ENCODE measurements at places on chromosomes 7 and 10.

DNA sequence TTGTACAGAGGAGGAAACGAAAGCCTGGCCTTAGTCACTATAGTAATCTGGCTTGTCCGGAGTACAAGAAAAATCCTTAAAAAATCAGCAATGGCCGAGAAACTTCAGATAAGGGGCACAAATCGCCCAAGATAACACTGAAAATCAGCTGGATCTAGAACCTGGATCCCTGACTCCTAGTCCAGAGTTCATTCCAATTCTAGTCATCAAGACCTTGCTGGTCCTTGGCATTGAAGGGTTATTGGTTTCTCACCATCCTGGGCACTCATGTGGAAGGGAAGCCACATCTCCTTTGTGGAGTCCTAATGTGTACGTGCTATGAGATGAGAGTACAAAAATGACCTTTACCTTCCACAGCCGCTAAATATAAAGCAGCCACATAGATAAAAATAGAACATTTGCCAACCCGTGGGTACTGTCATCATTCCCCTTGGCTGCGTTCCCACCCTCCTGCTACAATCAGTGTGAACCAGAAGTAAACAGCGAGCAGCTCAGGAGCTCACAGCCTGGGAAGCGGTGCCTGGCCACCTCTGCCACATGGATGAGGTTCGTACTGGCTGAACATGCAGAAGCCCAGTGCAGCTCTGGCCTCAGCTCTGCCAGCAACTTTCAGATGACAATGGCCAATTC is 116.0 kb upstream of the PDLIM1 start:
- no peak for DNase-seq

GRCh38 chr10:97708976-97709946 is 4.3 kb upstream of the MARVELD1 start:
- peak; percentile 19 for DNase-seq

- no peak for DNase-seq
These were observed 139.5 kb downstream of the SDK1 start for GRCh38 chr7:3440509-3440908.

GRCh38 chr10:81108516-81109199 is 571.0 kb downstream of the SH2D4B start:
- no peak for DNase-seq

GRCh38 chr10:127986531-127987466 is 79.9 kb downstream of the PTPRE start:
- DNase-seq: no peak

DNA sequence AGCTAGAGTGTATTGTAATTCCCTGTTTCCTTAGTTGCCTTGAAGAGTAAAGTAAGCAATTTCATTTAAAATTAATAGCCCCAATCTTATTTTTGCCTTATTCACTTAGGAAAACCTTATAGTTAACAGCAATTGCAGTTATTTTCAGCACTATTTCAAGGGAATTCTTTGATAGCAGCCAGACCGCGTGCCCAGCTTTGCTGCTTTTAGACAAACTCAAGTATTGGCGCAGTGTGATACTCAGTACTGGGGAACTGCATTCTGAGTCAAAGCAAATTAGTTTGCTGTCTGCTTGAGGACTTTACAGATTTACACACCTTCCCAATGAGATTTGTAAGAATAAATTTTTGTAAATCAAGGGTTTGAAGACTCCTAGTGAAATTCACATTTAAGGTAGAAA is 21.2 kb downstream of the PRKG1 start:
- DNase-seq: no peak

DNA sequence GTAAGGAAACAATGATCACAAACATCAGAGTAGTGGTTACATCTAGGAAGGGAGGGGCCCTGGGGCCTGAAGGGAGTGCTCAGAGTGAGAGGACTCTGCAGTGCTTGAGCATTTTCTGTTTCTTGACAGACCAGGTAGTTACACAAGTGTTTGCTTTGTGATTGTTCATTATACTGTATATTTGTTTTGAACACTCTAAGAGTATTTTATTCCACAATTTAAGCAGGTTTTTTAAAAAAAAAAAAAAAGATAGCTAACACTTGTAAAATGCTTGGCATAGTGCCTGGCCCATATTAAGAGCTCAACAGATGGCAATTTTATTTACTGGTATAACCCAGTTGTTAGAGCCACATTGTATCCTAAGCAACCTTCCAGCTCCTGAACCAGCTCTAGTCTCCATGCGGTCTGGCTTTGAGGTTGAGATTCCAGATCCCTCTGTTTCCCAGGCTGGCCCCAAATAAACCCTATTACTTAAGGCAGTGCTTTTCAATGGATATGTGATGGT is 20.1 kb upstream of the ATXN7L1 start:
- peak; percentile 7 for DNase-seq

DNA sequence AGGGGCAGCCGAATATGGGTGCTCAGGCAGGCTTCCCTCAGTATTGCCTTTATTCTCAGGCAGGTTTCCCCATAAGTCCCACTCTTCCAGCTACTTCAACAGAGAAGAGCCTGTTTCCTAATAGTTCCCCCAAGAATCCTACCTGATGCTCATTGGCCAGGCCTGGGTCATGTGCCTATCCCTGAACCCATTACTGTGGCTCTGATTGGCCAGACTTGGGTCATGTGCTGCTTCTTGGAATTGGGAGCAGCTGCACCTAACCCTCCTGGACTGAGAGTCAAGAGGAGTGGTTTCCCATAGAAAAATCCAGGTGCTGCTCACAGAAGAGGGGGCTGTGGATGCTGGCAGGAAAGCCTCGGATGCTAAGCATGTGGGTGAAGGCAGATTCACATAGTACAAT is 21.7 kb downstream of the OPALIN start:
- DNase-seq: no peak

GRCh38 chr7:44103923-44104859 is at the start of gene AEBP1:
Gene AEBP1, plus strand, starts transcription at chr7:44104345. Its CDS starts 321 bp downstream, at chr7:44104666.
- DNase-seq: no peak

GRCh38 chr10:13503745-13504463 is 24.9 kb downstream of the BEND7 start:
- DNase-seq: no peak

GRCh38 chr10:436911-437665 is 252.4 kb downstream of the DIP2C start:
- DNase-seq: no peak

GRCh38 chr7:151218170-151218569 is 7.9 kb upstream of the H2BK1 start:
- DNase-seq: no peak

- DNase-seq: no peak
These were observed 31.6 kb downstream of the TRIM8 start for GRCh38 chr10:102675666-102676533.

GRCh38 chr7:72444026-72444776 is 32.1 kb upstream of the CALN1 start:
- DNase-seq: no peak

GRCh38 chr7:2079332-2080059 is 153.2 kb downstream of the MAD1L1 start:
- DNase-seq: no peak

DNA sequence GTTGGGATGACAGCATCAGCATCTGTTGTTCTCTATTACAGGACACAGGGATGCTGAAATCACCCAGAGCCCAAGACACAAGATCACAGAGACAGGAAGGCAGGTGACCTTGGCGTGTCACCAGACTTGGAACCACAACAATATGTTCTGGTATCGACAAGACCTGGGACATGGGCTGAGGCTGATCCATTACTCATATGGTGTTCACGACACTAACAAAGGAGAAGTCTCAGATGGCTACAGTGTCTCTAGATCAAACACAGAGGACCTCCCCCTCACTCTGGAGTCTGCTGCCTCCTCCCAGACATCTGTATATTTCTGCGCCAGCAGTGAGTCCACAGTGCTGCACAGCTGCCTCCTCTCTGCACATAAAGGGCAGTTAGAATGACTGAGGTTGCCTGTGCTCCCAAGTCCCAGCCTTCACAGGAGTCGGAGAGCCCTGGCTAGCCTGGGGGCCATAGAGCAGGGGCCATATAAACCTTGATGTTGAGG is 142.2 kb upstream of the PRSS58 start:
- DNase-seq: no peak

DNA sequence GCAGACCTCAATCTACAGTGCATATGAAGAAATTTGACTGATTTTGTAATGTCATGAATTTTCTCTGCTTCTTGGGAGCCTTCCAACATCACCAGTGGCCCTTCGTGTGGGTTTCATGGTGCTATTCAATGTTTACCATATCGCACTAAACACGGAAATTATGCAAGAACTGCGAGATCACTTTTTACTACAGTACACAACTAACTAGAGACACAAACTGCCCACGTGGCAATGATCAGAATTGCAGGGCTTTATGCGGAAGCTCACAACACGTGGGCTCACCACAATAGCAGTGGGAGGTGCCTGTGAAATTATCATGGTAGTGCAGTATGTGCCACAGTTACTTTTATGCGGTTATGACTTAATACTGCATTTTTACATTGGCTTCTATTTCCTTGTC is 449.7 kb upstream of the KLF6 start:
- DNase-seq: peak; percentile 55

DNA sequence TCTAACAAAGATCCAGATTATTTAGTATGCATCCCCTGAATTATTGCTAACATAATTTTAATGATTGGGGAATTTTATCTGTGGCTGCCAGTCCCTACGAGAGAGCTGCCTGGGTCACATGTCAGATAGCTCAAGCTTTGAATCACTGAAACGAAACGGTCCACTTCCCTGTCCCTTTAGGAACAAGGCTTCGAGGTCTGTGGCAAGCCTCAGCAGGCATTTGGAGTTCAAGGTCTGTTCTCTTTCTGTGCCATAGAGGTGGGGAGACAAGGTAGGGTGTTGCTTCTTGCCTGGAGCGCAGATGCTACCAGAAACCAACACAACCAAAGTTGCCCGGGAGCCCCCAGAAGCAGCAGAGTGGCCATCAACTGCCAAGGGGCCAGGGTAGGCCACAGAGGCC is 13.9 kb upstream of the SH2D4B start:
- no peak for DNase-seq

- DNase-seq: no peak
These were observed 5.6 kb upstream of the PKD1L1 start for GRCh38 chr7:47953822-47954221.

DNA sequence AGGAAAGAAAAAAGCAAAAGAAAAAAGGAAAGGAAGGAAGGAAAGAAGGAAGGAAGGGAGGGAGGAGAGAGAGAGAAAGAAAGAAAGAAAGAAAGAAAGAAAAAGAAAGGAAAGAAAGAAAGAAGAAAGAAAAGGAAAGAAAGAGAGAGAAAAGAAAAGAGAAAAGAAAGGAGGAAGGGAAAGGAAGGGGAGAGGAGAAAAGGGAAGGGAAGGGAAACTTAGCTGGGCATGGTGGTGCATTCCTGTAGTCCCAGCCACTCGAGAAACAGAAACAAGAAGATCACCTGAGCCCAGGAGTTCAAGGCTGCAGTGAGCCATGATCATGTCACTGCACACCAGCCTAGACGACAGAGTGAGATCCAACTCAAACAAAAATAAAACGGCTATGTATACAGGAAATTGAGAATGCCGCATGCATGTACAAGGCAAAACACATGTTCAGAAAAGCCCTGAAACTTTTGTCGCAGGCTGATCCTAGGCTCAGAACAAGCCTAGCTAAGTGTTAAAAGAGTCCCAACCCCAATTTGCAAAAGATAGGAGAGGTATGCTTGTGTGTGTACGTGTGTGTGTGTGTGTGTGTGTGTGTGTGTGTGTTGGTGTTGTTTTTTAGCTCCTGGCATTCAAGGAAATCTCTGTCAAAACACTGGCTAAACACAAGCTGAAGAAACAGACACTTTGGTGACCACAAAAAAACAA is 6.6 kb upstream of the NPC1L1 start:
- no peak for DNase-seq

DNA sequence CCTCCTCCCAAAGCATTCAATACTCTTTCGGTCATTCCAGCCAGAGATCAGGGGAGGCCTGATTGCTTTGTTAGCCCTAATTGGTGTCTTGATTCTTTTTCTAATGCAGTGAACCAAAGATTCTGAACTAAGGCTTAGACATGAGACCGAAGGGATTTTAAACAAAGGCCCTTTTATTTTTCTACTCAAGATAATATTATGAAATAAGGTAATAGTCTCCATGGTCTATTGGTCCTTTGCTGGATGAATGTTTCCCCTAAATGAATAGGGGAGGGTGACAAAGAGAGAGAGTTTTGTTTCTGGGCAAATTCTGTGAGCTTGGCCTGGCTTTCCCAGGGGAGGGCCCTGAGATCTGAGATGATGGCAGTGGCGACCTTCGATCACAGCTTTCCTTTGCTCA is 449.1 kb downstream of the TYW1 start:
- DNase-seq: no peak

GRCh38 chr10:114347241-114347640 is 57.1 kb downstream of the AFAP1L2 start:
- DNase-seq: no peak

Measured in T-helper 2 cell (primary cell).